ENCODE measurements at places on chromosomes 13 and 19.

- DNase-seq, result no peak
These were observed 31.9 kb upstream of the ATP11A start for GRCh38 chr13:112657850-112658445.

- DNase-seq, result peak; percentile 60
These were observed 38.0 kb downstream of the KCTD4 start for GRCh38 chr13:45162821-45163220.

DNA sequence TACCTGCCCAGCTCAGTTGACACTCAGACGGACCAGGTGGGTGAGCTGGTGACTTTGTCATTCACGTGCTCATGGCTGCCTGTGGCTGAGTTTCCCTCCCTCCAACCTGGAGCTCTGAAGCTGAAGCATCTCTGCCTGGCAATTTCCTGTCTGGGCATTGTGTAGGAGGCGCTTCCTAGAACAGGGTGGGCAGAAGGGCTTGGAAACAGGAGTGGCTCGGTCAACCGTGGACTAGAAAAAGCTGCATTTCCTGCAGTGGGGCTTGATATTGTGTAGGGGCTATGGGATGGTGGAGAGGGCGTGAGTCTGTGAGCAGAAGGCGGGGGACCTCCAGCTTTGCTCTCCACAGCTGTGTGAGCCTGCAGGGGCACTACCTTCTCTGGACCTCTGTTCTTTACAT is 278.3 kb downstream of the TEX29 start:
- DNase-seq, result no peak

GRCh38 chr13:61954092-61954491 is 538.4 kb upstream of the PCDH20 start:
- DNase-seq, result peak; percentile 5

DNA sequence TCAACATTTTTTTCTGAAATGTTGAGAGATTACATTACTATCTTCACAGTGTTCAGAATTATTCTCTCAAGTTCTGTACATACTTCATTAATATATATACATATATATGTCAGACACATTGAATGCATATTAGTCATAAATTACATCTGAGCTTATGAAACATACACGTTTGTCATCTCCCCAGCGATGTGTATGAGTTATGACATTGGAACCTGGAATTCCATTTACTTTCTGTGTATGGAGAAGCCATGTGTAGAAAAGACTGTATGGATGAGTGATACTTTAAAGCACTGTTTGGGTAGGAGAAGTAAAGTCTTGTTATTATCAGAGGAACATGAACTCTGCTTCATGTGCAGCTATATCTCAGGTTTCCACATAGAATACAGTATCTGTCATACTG is 167.2 kb downstream of the FGF14 start:
- no peak for DNase-seq

DNA sequence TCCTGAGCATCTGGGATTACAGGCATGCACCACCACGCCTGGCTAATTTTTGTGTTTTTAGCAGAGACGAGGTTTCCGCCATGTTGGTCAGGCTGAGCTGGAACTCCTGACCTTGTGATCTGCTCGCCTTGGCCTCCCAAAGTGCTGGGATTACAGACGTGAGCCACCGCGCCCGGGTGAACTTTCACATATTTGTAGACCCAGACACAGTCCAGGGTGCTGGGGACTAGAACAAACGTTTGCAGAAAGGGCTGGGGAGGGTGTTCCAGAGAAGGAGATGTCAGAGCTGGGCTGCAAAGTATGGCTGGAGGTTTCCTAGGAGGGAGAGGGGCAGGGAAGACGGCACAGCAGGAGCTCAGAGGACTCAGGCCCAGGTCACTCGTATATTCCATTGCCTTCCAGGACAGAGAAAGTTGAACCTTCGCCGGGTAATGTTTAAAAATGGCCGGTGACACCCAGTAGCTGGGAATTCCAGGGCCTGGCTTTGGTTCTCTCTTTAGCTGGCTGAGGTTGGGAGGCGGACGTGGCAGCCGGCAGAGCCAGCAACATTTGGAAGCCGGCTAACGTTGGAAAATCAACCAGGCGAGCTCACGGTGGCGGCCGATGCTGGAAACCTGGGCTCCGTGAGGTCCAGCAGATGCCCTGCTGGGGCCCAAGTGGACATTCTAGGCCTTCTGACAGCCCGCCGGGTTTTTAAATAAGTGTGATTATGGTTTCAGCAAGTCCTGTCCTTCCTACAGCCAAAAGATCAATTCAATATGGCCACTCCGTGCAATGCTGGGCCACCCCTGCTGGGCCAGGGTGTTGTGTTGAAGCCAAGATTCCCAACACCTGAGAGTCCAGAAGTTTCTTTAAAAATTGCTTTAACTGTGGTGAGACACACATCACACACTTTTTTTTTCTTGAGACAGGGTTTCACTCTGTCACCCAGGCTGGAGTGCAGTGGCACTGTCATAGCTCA is 41.5 kb downstream of the NFIC start:
- DNase-seq, result no peak

- DNase-seq, result no peak
These were observed 41.4 kb downstream of the SLC7A9 start for GRCh38 chr19:32828139-32828538.

- no peak for DNase-seq
These were observed 115.2 kb upstream of the SOX21 start for GRCh38 chr13:94827566-94827965.

GRCh38 chr13:65855242-65855805 is 1374.8 kb downstream of the PCDH9 start:
- no peak for DNase-seq

Measured in LoVo (cell line).